ENCODE measurements at places on chromosomes 12 and 14. TPM values are rescaled to one million over a fixed set of nuclear protein-coding genes. Genes with fewer than 3 reads are reported as not detected.

DNA sequence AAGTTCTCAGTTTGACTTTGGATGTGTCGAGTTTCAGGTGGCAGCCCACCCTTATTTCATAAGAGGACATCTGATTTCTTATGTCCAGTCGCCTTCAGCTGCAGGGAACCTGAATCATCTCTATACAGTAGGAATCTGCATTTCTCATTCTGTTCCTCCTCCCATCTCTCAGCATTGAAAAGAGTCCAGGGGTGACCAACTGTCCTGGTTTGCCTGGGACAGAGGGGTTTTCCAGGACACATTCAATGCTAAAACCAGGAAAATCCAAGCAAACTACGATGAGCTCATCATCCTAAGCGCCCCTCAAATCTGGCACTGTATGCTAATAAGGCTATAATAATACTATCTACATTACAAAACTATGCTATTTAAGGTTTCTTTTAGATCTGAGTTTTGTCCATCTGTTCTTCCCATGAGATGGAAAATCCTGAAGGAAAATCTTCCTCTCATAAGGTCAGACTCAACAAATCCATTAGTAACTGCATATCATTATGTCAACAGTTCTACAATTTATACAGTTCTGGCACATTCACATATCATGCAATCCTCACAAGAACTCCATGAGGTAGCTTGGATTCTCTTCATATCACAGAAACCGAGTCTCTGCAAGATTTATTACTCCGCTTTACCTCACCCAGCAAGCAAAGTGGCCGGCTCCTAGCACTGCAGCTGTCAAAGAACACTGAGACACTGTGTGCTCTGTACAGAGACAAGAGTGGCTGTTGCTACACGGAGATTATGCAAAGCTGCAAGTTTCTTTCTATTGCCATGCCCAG is 15.6 kb upstream of the CALM1 start:
- DNase-seq = peak; percentile 14

GRCh38 chr12:95940514-95940913 is 1.9 kb downstream of the CCDC38 start:
- no peak for DNase-seq

- no peak for DNase-seq
Measured at GRCh38 chr14:31993521-31993951, 83.6 kb upstream of the ARHGAP5 start.

- DNase-seq = no peak
Measured at GRCh38 chr12:53070877-53071492, 8.2 kb downstream of the SPRYD3 start.

GRCh38 chr12:110105986-110106385 is 18.2 kb upstream of the IFT81 start:
- DNase-seq = no peak

GRCh38 chr14:103142721-103143302 is 19.6 kb downstream of the TNFAIP2 start:
- DNase-seq = no peak

DNA sequence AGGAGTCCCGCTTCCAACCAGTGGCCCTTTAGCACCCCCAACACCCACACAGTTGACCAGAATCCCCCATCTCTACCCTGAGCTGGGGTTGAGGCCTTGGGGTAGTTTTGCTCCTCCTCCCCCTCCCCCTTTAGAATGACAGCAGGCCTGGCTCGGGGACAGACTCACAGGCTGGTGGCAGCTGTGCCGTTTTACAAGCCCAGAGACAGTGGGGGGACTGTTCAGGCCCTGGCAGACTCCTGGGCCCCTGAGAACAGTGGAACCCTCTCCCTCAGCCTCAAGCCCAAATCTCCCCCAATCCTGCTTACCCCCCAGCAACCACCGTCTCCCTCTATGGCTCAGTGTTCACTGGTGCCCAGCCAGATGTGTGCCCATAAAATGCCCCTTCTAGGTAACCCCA is 10.1 kb downstream of the TMEM119 start:
- DNase-seq = no peak

GRCh38 chr12:24730489-24730896 is 218.4 kb downstream of the BCAT1 start:
- DNase-seq = no peak

DNA sequence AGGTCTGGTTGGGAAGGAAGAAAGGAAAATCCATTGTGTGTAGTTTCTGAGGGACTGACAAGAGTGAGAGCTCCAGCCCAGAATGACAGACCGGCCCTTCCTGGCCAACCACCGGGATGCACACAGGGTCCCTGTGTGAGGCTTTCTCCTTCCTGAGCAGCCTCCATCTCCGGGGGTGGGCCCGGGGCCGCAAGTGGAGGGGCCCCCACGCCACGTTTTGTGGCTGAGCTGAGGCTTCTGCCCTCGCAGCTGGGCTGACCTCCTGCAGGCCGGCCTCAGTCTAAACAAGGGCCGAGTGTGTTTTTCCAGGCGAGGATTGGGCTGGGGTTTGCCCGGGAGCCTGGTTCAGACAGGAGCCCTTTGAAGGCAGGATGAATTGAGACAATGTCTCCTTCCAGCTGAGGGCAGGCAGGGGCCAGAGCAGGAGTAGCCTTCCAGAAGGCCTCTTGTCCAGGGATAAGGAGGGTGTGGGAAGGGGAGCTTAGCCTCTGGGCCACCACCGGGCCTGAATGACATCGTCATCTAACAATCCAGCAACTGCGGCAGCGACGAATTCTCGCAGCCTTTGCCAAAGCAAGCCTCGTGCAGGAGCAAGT is 96.5 kb upstream of the NCOR2 start:
- DNase-seq = no peak

- DNase-seq = no peak
Measured at GRCh38 chr12:68972595-68972994, 39.6 kb upstream of the CPM start.

DNA sequence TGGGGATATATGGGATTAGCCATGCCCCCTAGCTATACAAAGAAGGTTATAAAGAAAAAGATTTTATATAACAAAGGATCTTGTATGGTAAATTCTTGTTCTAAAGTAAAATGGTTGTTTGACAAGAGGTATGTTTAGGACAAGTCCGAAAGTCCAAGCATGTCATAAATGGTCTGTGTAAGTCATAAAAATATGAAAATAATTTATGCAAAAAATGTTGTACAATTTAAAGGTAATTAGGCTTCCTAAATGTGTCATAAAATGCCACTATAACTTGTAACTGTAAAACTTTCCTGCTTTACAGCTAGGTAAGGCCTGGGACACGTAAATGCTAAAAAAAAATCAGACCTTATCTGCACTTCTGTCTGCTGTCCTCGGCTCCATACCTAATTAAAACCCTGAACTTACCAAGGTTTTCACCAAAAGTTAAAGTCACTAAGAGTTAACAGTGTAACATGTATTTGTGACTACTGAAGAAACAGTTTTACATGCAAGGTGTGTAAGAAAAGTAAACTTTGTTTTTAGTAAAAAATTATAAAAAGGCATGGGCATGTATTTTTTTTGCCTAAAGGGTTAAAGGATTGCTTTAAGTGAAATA is 110.0 kb upstream of the RESF1 start:
- no peak for DNase-seq

DNA sequence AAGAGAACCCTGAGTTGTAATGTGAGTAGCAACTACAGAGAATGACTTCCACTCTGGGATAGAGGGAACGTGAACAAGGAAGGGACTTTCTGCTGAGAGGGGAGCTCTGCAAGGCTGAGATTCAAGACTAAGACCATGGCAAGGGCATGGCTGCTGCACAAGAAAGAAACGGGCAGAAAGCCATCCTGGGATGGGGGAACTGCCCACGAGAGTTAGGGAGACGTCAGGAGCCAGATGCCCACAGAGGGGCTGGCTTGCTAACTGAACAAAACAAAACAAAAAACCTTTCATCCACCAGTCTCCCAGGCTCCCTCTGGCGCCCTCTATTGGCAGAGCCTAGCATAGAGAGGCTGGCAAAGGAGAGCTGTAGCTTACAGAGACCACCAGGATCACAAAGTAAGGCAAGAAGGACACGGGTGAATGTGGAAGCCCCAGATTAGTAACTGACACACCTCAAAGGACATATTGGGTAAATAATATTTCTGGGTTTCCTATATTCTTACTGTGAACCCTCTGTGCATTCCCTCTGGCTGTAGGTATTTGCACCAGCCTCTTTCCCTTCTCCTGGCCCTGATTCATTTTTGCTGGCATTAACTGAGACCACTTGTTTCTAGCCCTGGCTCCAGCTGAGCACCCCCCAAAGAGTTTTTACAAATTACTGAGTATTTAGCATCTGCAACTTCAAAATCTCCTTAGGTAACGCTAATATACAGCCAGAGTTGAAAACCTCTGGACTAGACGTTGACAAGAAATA is 338.3 kb downstream of the EMP1 start:
- DNase-seq = peak; percentile 88

- DNase-seq = no peak
Measured at GRCh38 chr12:11656550-11656949, 7.1 kb downstream of the ETV6 start.

DNA sequence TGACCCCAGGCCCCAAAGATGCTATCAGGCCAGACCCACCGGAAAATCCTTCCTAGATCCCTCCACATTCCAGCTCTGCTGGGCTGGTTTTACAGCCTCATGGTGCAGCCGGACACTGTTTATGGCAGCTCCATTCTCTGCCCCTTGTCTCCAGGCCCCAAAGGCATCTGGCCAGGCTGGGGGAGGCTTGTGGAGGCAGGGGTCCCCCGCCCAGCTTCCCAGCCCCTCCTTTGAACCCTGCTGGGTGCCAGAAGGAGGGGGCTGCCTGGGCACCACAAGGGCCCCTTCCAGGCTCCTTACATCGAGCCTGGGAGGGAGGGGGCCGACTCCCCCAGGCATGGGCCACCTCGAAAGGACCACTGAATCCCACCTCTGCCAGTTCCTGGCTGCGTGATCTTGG is 19.8 kb upstream of the SMUG1 start:
- DNase-seq = no peak

- no peak for DNase-seq
Measured at GRCh38 chr14:71508901-71509300, 423.3 kb upstream of the RGS6 start.

DNA sequence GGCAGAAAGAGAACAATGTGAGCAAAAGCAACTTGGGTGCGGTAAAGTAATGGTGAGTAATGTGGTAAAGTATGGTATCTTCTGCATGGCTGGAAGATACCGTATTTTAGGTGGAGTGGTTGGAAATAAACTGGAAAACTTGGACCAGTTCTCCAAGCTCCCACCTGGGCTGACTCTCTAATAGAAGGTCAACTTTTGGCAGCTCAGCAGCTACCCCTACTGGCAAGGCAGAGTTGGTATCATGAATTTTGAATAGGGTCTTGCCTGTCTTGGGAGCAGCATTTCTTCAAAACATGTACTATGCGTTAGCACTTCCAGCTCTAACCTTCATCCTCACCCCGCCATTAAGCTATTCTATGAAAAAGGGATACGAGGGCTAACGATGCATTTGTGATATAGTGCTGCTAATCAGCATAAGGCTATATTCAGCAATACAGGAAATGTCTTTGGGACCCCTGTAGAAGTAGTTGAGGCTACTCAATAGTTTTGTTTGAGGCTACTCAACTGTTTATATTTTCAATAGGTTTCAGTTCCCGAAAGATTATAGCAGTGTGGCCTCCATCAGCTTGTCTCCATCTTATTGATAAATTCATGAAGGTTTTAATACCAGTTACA is 276.3 kb upstream of the FAR2 start:
- peak; percentile 50 for DNase-seq

DNA sequence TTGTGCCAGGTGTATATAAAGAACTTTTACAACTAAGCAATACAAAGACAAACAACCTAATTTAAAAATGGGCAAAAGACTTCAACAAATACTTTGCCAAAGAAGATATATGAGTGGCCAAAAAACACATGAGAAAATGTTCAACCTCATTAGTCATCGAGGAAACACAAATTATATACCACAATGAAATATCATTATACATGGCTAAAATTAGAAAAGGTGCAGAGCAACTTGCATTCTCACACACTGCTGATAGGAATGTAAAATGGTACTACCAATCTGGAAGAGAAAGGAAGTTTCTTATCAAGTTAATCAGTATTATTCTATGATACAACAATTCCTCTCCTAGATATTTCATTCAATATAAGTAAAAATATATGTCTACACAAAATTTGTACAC is 131.6 kb upstream of the FRMD6 start:
- no peak for DNase-seq

- DNase-seq = no peak
Measured at GRCh38 chr14:62943202-62943601, 102.1 kb downstream of the KCNH5 start.

- no peak for DNase-seq
Measured at GRCh38 chr12:119630962-119631550, 36.9 kb upstream of the PRKAB1 start.

DNA sequence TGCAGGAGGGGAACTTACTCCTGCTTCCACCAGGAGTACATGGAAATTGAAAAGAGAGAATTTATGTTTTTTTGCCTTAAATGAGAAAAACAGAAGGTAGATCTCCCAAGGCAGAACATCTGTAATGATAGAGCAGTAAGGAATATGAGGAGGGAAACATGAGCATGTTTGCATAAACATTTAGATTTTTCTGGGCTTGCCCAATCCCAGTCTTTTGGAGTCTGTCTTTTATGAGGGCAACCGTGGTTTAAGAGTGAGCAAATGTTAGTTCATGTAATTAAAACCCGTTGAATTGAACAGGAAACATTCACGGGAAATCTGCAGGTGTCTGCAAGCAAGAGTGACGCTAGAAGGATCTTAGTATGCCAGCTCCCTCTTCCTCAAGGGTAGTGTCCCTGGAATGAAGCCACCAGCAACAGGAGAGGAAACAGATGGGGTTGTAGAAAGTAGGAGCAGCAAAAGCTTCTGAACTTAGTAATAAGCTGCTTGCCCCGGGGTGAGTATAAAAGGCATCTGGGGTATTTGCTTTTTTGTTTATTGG is 79.3 kb downstream of the ARF6 start:
- DNase-seq = no peak

DNA sequence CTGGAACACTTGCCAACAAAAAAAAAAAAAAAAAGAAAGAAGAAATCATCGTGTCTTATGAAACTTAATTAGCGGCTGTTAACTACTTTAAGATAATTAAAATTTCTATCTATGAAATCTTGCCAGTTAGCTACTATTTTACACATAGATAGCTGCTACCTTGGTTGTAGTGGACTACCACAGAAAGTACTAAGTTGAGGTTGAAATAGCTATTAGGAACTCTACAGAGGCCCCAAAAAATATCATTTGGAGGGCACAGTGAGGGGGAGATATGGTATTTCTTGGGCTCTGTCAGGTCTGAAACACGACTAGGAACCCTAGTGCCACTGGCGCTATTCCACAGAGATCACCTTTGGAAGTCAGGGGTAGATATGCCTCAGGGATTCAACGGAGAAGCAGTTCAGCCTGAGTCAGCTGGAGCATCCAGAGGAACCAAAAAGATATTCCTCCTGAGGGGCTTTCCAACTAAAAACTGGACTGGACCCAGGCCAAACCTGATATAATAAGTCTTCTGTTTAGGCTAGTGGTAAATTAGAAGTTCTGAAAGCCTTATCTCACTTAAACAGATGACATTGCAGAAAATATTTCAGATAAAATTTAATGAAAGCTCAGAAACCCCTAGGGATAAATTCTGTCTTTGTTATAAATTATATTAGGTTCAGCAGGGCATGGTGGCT is 126.1 kb downstream of the EPS8 start:
- no peak for DNase-seq

INSM2 gene
- polyA plus RNA-seq = not detected

MSRB3 gene
- polyA plus RNA-seq = 21.8 TPM

GOLT1B gene
- polyA plus RNA-seq = 42.0 TPM

CBLN3 gene
- polyA plus RNA-seq = 3.7 TPM

ANKRD33 gene
- polyA plus RNA-seq = 0.17 TPM

PTPN11 gene
- polyA plus RNA-seq = 87.3 TPM

GZMH gene
- polyA plus RNA-seq = not detected

STYK1 gene
- 0.83 TPM for polyA plus RNA-seq
